HCEC 1CT (cell line): ENCODE measurements at places on chromosomes 12 and 14.

DNA sequence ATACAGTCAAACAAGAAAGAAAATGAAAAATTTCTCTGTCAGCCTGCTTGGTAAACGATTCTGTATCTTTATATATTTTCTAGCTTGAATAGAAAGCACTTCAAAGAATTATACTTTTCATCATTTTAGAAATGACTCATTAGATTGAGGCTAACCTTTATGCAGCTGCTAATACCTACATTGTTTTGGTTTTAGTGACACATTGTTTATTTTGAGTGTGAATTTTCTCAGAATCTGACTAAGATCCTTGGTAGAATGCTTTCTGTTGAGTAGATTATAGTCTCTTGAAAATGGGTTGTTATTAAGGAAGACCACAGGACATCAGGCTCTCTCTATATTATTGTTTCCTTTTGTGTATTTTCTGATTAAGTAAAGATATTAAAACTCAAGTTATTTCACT, at the start of gene PMCH:
PMCH (minus strand) TSS at position 45 of the 400 bp plus-strand sequence. CDS start 63 bp downstream, outside the sequence.
- DNase-seq = peak; percentile 70

DNA sequence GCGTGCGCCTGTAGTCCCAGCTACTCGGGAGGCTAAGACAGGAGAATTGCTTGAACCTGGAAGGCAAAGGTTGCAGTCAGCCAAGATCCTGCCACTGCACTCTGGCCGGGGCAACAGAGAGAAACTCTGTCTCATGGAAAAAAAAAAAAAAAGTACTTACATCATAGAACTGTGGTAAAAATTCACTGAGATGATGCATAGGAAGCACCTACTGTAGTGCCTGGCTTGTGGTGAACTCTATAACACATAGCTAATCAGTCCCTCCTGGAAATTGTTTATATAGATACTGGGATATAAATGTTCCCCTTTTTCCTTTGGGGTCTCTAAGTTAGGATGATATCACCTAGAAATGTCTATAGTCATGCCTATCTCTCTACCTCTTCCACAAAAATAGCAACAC, 89.7 kb upstream of the CPM start:
- no peak for DNase-seq

DNA sequence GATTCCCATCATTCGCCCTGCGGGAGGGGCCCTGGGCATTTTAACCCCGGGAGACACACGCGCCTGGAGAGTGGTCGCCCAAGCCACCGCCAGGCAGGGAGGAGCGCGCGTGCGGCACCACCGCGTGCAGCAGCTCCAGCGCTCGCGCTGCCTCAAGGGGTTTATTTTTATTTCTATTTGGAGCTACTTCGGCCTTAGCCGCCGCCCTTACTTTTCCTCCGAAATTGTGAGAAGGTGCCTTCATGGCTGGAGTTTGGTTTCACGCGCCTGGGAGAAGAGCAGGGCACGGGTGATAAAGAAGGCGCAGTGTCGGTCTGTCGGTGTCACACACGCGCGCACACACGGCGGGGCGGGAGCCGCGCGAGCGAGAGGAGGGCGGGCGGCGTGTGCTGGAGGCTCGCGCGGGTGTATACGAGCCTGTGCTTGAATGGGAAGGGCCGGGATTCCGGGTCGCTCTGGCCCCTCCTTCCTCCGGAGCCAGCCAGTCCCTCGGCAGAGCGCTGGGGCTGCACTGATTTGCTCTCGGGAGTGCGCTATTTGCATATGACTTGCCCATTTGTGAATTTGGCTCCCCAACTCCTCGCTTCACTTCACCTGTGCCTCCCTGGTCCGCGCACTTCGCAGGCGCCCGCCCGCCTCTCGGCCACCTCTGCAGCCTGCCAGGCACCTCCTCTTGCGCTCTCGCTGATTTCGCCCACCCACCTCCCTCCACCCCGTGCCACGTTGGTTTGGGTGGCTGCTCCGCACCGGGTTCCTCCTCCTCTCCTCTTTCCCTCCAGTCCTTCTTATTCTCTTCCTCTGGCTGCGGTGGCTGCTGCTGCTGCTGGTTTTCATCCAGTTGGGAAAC, 932.3 kb downstream of the DIO2 start:
- DNase-seq = peak; percentile 75

DNA sequence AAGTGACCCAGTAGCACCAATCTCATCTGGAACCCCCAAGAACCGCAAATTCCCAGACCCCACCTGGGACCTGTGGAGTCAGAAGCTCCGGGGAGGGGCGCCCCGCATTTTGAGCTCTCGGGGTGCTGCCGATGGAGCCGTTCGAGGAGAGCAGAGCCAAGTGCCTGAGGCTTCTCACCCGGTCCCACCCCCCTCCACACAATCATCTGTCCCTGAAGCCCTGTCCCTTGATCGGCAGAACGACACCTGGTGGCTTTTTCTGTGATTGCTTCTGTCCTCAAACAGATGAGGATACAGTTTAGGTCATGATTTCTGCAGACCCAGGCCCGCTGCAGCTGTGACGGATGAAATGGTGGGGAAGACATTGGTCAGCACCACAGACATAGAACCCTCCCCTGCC, 74.7 kb downstream of the NOC4L start:
- DNase-seq = no peak

GRCh38 chr12:59708064-59708463, 112.2 kb downstream of the SLC16A7 start:
- peak; percentile 73 for DNase-seq
